ENCODE measurements at places on chromosomes 7 and 10.

DNA sequence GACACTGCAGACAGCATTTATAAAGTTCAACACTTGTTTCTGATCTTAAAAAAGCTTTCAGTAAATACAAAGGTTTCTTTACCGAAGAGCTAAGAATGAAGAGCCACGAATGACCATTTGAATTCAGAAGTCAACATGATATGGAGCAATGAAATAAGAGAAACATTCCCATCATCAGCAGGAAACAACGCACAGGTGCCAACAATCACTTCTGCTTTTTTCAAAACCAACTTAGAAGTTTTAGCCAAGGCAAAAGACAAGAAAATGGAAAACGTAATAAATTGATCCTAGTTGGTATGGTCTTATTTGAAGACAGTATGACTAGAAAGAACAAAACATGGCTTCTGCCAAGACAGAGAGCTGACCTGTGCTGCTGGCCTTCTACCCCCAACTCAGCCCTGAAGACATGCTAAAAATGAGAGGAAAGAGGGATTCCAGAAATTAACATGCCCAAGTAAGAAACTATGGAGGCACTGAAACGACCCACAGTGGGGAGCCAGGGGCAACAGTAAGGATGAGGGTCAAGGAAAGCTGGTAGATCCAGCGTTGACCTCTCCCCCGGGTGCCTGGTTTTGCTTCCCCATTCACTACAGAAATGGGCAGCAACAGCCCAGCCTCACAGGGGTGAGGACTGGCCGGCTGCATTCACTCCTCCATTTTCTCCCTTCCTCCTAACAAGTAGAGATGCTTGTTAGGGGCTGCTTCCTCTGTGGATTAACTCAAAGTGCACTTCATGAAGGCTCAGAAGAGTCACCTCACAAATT lies 30.1 kb downstream of the VPS41 start:
- no peak for DNase-seq

- DNase-seq, result no peak
Observed at GRCh38 chr10:54826994-54827560, 26.0 kb upstream of the PCDH15 start.

DNA sequence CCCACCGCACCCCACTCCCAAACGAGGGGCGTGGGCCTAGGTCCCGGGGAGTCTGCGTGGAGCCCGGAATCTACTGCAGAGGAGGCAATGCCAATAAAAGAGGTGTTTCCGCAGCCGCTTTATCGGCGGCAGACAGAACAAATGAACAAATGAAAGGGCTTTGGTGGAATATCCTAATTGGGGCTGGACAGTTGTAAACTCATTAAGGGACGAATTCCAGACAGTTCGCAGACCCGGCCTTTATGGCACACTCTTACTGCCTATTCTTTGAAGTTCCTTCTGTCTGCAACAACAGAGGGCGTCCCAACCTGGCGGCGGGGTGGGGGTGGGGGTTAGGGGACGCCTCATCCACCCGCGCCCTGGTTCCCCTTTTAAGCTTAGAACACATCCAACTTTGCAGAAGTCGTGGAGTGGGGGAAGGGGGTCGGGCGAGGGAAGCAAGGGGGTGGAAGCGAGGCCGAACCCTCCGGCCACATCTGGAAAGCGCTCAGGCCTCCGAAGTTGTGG lies 4.1 kb downstream of the HOXA9 start:
- no peak for DNase-seq

DNA sequence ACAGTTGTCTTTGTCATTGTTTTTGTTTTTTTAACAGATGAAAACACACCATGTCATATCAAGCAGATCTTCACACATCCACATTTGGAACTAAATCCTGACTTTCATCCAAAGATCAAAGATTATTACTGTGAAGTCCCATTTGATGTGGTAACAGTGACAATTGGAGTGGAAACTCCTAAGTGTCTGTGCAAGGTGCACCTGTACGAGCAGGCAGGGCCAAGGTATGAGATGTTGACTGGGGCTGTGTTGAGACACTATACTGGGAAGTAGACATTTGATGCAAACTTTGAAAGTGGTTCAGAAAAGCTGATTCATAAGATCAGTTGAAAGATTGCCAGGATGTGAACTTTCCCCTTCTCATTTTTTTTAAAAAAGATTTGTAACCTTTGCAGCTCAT lies 152.3 kb downstream of the CPED1 start:
- no peak for DNase-seq

Data from posterior cingulate gyrus (tissue), 11 donors.